ENCODE measurements at places on chromosomes 3 and 15.

DNA sequence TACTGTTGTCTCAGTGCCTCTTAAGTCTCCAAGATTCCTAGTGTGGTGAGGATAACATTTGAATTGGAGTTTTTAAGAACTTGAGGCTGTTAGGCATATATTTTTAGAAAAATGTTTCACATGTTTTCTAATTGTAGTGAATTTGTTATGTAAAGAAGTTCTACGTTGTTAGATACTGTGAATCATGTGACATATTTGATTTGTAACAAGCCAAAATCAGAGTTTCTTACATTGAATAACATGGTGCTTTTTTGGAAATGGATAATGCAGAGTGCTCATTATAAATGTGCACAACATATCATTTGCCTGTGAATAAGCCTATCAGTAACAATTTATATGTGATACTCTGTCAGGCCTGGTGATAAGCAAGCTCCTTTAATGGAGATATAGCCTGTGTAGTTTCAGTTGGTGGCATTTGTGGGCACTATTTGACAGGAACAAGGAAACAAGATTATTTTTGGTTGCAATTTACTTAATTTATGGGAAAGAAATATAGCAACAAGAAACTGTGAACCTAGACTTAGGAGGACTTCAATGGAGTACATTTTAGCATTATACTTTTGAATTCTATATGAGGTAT is 328.8 kb downstream of the ARPP21 start:
- DNase-seq, result no peak

DNA sequence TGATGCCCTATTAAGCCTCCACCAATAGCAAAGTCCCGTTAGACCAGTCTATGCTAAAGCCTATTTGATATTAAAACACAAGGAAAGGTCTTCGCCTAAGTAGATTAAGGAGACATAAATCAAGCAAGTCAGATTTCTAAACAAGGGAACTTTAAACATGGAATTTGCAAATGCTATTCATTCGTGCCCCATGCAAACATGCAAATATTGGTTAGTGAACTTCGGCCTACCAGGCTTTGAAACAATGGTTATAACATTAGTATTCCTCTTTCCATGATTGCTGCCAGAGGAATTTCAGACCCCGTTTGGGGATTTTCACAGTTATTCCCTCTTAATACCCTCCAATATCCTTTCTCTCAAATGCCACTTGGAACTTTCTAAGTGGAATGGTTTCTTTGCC is 36.9 kb upstream of the ZNF280D start:
- DNase-seq, result no peak

DNA sequence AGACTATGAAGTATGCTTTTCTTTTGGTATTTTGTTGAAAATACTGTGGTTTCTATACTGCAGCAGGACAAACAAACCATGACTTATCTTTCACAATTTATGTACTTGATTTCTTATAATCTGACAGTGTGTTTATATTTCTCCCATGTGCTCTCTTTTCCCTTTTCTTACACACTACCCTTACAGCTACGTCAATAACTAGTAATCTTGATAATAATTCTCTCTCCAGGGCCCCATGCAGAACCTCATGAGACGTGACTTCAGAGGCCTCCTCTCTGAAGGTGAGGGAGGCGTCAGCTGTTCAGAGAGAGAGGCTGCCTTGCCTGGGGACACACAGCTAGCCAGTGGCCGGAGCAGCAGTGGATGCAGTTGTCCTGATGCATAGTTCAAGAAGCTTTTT is 35.9 kb downstream of the KY start:
- no peak for DNase-seq

GRCh38 chr3:172643506-172644179 is 67.2 kb downstream of the NCEH1 start:
- no peak for DNase-seq

- DNase-seq, result no peak
These were observed 75.2 kb downstream of the FMN1 start for GRCh38 chr15:33119273-33119672.

DNA sequence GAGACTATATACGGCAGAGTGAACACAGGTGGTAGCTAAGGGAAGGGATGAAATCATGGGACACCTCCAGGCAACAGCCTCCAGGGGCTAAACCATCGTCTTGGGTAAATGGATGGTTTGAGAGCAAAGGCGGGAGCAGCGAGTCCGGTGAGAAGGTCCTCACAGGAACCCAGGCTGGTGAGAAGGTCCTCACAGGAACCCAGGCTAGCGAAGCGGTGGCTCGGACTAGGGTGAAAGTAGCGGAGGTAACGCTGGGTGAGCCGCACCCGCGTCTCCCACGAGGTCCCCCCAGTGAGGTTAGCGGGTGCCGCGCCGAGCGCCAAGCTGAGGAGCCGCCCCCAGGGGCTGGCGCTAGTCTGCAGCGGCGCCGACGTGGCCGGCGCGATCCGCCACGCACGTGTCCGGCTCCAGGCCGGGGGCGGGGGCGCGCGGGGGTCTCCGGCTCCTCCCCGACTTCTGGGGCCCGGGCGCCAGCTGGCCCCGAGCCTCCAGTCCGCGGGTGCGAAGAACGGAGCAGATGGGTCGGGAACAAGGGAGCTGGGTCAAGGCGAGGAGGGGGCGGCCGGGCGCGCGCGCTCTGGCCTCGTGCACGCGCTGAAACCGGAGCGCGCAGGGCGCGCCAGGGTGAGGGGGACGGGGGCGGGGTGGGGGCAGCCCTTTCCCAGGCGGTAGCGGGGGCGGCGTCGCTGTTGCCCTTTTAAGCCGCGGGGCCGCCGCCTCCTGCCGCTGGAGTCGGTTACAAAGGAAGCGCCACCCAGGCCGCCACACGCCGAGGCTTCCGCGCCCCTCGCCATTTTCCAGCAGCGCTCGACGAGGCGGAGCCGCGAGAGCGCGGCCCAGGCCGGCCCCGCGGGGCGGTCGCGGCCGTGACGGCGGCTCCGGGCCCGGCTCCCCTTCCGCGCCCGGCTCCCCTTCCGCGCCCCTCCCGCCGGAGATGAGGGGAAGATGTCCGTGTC is at the start of gene UBE2Q2:
TSS of gene UBE2Q2 (plus strand) at position 726 of the 956 bp plus-strand sequence. CDS start at position 946, 220 bp downstream.
- peak; percentile 49 for DNase-seq

GRCh38 chr15:67878712-67879206 is 38.9 kb upstream of the RNU6-1 start:
- no peak for DNase-seq

DNA sequence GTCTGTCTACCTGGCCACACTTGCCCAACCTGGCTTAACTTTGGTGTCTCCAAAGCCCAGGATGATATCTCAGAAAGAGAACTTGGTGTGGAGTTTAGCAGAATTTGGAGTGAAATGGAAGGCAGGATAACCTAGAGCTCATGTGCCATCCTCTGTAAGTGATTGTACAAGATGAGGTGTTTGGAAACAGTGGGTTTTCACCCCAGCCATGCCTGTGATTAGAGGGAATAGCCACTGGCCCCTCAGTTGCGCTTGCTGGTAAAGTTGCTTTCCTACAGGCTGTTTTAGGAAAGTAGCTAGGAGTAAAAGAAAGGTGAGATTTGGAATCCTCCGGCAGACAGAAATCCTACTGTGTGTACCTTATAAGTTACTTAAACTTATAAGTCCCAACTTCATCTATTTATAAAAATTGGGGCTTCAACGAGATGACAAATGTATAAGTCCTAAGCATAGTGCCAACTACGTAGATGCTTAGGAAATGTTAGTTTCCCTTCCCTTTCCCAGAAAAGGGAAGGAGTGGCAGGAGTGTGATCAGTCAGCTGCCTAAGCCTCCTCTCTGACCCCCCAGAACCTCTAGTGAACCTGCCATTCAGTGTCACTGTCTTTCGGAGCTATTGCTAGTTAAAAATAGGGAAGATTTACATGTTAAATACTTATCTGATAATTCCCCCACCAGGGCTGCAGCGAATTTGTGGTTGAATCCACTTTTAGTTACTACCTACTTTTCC is 13.4 kb upstream of the BMF start:
- DNase-seq, result no peak

DNA sequence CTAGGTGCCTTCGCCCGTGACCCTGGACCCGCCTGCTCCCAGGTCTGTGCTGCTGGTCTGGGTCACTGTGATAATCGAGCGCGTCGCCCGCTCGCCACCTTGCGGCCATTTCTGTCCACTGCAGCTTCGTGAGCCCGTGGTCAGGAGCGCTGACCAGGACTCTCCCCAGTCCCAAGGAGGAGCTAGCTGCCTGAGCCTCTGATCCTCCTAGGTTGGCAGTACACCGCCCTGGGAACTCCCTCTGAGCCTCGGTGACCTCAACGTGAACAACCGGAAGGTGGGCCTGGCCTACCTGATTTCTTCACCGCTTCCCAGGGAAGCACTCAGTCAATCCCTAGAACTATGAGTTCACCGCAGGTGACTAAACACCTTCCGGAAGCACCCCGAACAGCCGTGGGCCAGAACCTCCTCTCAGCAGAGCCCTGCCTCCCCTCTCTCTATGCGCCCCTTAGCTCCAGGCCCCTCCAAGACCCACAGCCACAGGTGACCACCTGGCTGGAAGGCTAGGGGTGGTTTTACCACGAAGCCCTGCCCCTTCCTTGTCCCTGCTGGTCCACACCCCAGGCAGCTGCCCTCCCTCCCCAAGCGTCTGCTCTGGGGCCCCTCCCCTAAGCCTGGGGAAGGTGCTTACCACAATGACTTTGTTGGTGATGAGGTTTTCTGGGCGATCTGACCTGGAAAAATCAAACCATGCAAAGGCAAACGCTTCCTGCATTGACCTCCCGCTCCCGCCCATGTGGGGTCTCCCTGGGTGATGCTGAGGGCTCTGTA is 9.7 kb downstream of the PLA2G4D start:
- DNase-seq, result no peak

- no peak for DNase-seq
These were observed 154.2 kb upstream of the TNIK start for GRCh38 chr3:171614318-171614921.

DNA sequence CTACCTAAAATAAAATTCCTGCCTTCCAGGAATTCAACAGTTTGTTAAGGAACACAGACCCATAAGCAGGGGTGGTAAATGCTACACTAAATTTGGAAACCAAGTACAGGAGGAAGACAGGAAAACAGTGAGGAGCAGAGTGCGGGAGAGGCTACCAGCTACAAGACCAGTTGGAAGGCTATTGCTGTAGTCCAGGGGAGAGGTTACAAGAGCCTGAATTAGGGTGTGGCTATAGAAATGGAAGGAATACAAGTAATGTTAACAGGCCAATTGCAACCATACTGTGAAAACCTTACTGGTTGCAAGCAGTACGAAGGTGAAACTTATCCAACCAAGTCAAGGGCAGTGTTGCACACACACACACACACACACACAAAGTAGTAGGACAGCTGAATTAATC is 880 bp upstream of the ARMC8 start:
- DNase-seq, result no peak

DNA sequence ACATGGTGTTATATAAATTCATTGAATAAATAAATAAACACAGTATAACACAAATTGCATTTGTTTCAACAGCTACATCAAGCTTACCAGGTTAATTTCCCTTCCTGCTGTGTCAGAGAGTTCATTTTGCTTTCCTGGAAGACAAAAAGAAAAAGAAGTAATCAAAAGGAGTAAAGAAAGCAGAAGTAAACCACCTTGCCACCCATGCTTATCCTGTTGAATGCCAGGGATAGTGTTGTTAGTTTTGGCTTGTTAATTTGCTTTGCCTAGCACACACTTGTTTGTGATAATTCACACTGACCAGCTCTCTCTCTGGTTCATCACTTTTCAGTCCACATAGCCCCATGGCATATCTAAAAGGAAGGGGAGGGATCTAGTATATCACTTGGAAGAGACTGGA is 29.6 kb downstream of the BTLA start:
- no peak for DNase-seq

- DNase-seq, result no peak
These were observed 34.6 kb upstream of the PPIB start for GRCh38 chr15:64197425-64197824.

Data from stimulated activated CD8-positive, alpha-beta memory T cell treated with anti-CD3 and anti-CD28 coated beads, Interleukin-7, amount 100 ng/mL, for 1 hour (primary cell).